Natural killer cell treated with Interleukin-12 subunit alpha and Interleukin-12 subunit beta and Interleukin-15 and Interleukin-18, amount 100 ng/mL, for 72 hours (primary cell): ENCODE measurements at places on chromosomes 3 and 15.

DNA sequence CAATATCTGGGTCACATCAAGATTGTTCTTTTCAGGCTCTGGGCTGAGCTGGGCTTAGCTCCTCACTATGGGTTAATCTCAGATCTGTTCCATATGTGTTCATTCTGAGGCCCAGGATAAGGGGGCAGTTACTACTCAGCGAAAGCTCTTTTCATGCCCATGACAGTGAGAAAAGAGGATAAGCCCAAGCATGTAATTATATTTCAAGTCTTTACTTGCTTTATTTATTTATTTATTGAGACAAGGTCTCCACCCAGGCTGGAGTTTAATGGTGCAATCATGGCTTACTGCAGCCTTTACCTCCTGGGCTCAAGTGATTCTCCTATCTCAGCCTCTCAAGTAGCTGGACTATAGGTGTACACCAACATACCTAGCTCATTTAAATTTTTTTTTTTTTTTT is 44.7 kb upstream of the SELENOK start:
- no peak for DNase-seq

GRCh38 chr3:76131396-76132153 is 346.2 kb upstream of the ZNF717 start:
- DNase-seq, result no peak

DNA sequence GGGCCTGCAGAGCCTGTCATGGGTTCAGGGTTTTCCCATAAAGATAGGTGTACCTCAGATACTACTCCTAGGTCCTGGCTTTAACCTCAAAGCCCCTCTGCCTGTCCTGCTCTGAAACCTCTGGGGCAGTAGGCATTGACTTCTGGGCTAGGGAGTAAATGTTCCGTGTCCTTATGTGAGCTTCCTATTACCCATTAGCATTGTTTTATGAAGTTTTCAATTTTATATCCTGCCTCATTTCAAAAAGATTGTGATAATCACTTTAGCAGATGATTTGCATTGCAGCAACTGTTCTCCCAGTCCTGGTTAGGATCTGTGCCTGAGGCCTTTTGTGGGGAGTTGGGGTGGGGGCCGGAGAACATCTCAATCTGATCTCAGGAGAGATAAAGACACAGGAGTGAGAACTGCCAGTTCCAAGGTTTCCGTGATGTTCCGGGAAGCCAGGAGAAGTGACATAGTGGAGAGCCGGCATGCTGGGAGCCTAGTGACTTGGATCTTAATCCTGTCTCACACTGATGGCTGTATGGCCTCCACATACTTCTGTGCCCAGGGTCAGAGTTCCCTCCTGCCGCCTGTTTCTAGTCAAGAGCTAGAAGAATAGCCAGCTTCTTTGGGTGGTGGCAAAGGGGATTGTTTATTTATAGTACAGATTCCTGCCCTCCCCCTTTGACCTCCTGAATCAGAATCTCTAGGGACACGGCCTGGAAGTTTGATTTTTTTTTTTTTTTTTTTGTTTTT is 10.6 kb downstream of the TPM1 start:
- DNase-seq, result no peak

DNA sequence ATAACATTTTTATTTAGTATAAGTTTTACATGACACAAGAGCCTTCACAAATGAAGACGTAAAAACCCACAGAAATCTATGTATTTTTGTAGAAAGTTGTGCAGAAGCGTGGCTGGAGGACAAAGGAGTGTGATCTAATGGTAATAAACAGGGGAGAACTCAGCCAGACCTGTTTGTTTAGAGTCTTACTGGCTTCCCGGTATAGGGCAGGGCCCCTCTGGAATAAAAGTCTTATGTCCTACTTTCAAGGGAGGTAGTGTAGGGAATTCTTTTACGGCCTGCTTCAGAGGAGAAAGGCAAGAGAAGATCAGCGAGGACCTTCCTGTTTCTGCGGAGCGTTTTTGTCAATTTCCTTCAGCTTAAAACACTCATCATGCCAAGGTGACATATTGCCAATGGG is 103.6 kb downstream of the TGFBR2 start:
- DNase-seq, result no peak

GRCh38 chr3:45105855-45106671 is 40.1 kb downstream of the CDCP1 start:
- peak; percentile 77 for DNase-seq

GRCh38 chr3:138136201-138136600 is 4.0 kb upstream of the A4GNT start:
- DNase-seq, result no peak
